ENCODE measurements at places on chromosomes 5 and 9.
A peak's percentile ranks its signal among the peaks of the same experiment; 100 is the strongest.

DNA sequence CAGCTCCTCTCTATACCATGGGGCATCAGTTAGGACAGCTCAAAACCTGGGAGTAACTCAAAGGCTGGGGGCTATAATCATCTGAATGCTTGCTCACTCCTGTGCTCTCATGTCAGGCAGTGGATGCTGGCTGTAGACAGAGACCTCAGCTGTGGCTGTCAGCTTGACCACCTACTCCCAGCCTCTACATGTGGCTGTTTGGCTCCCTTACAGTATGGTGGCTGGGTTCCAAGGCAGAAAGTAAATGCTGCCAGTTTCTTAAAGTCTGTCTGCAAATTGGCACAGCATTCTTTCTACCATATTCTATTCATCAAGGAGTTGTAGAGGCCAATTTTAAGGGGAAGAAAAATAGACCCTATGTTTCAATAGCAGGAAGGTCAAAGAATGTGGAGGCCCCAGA lies 66.9 kb downstream of the TMC1 start:
- DNase-seq: no peak

DNA sequence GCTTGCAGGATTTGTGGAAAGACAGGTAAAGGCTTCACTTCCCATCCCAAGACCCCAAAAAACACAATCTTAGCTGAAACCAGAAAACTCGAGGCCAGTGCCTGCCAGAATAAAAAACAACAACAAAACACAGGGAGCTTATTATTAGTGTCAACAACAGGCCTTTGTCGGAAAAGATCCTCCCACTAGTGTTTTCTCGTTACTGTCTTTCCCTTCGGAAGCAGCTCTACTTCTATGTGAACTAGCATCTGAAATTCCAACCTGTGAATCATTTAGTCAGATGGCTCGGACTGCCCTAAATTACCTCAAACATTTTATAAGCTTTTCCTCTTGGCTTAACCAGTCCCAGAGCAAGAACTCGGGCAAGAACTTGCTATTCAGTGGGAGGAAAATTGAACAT lies 122.2 kb upstream of the GNA14 start:
- no peak for DNase-seq

- peak; percentile 39 for DNase-seq
Measured at GRCh38 chr5:95822542-95823181, at the start of gene GLRX. TSS of gene GLRX (minus strand) at chr5:95822726. CDS start at chr5:95822662, 64 bp downstream.

- DNase-seq: no peak
Measured at GRCh38 chr9:101139082-101139481, 110.6 kb downstream of the PLPPR1 start.

- DNase-seq: no peak
Measured at GRCh38 chr5:106680330-106680729, 990.4 kb downstream of the EFNA5 start.

DNA sequence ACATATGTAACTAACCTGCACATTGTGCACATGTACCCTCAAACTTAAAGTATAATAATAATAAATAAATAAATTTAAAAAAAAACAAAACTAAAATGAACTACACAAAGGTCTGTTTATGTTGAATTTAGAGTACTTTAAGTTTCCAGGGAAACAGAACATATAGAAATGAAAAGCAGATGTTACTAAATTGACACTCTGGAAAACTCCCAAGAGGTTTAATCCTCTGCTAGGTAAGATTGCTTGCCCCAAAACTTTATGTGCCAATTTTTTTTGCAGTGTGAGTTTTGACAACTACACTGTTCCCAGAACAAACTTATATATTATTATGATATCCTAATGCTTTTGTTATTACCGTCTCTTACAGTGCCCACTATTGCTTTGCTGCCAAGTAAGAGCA lies 134.3 kb upstream of the MRPS30 start:
- no peak for DNase-seq

GRCh38 chr9:137295849-137296669 lies 6.0 kb downstream of the NRARP start:
- DNase-seq: no peak

GRCh38 chr5:39270225-39270848 lies 51.0 kb upstream of the FYB1 start:
- no peak for DNase-seq

DNA sequence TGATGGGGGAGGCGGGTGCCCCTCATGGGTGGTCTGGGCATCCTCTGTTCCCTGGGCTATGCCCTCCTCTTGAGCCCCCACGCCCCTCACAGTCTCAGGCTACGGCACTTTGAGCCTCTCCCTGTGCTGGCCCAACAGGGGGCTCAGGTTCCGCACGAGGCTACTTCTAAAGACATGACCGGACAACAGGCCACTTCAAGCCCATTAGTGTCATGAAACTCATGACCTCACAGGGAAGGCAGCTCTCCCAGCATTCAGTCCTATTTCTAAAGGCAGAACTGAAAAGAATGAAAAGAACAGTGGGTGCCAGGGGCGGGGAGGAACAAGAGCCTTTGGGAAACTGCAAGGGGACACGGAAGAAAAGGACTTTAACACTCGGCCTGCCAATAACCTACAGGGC lies 45.0 kb downstream of the COL23A1 start:
- no peak for DNase-seq

- no peak for DNase-seq
Measured at GRCh38 chr9:116789081-116789480, 102.0 kb downstream of the TRIM32 start.

DNA sequence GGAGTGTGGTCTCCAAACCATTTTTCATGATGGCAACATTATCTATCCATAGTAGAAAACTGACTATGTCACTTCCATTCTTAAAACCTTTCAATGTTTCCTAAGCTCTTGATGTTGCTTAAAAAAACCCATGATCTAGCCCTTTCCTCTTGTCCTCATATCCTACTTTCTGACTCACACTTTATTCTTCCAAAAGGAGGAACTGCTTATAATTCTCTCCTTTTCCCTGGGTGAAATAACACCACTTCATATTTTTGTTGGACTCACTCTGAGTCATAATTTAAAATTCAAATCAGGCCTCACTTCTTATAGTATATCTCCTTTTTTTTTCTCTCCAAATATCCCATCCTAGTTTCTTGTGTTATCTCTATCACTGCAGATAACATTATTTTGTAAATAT lies 513.9 kb downstream of the MAN2A1 start:
- DNase-seq: no peak

DNA sequence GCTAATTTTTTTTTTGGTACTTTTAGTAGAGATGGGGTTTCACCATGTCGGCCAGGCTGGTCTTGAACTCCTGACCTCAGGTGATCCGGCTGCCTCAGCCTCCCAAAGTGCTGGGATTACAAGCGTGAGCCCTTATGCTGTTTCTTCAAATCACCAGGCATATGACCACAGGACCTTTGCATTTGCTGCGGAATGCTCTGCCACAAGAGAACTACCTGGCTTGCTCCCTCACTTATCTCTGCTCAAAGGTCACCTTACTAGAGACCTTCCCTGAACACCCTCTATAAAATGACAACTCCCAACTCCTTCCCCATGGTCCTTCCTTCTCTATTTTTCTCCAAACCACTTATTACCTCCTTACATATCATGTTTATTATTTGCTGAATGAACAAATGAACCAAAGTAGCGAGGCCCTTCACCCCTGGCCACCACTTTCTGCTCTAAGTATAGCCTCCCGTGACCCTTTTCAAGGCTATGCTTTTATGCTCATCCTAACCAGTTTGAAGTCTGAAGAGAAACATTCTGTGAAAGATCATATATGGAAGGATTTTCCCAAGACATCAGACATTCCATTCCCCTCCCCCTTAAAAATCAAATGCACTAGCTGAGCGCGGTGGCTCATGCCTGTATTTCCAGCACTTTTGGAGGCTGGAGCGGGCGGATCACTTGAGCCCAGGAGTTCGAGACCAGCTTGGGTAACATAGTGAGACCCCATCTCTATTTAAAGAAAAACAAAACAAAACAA lies 1.3 kb downstream of the ZER1 start:
- DNase-seq: no peak

GRCh38 chr9:137588311-137588710 lies 2.0 kb downstream of the ZMYND19 start:
- DNase-seq: no peak

DNA sequence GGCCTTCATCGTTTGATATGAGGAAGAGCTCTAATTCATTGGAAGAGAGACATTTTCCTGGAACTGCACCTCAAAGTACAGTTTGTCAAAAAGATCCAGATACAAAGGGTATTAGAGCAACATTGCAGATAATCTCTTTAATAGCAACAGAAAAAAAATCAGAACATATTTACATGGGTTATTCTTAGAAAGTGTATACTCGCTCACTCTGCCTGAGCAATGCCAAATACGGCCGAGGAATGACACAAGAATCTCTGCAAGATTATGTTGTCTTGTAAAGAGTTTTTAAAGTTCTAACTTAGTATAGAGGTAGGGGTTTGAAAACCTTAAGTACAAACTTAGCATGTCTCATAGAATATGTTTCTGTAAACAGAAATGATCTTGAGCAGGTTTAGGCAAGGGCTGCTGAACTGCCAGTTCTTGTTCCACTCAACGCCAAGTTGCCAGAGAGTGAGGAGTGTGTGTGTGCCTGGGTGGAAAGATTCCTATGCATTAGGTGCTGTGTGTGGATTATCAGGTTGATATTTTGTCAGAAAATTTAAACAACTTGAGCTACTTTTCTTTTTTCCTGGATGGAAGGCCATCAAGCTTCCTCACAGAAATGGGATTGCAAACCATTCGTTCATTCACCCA lies 41.8 kb upstream of the ERCC6L2 start:
- no peak for DNase-seq

GRCh38 chr9:136441191-136441680 lies 1.6 kb upstream of the INPP5E start:
- no peak for DNase-seq

DNA sequence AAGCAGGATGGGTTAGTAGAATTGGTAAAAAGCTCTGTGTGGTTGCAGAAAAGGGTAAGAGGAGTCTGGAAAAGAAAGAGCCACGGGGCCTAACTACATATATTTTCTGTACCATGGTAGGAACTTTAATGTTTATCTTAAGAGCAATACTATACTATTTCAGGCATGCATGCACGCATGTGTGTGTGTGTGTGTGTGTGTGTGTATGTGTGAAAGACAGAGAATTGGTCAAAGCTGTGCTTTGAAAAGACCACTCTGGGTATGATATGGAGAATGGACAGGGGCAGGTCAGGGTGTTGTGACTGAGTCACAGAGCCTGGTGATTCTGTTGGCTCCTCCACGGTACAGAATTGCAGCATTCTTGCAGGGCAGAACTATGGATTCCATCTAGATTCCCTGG lies 339.3 kb downstream of the SLIT3 start:
- no peak for DNase-seq

GRCh38 chr9:126151031-126151685 lies 175.5 kb upstream of the MVB12B start:
- DNase-seq: peak; percentile 85

DNA sequence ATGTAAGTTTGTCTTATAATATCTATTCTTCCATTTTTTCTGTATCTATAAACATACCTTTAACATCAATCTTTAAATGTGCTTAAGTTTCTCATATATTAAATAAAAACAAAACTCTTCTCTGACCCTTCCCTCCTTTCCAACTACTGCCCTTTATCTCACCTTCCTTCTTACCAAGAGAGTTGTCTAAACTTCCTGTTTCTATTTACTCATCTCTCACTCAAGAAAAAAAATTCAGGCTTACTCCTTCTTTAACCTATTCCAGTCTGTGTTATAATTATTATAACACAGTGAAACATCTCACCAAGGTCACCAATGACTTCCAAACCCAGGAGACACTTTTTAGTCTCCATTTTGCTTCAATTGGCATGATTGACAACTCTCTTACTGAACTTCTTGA lies 140.9 kb downstream of the CCDC171 start:
- no peak for DNase-seq

GRCh38 chr9:7095058-7095457 lies 337.3 kb downstream of the KDM4C start:
- DNase-seq: no peak

DNA sequence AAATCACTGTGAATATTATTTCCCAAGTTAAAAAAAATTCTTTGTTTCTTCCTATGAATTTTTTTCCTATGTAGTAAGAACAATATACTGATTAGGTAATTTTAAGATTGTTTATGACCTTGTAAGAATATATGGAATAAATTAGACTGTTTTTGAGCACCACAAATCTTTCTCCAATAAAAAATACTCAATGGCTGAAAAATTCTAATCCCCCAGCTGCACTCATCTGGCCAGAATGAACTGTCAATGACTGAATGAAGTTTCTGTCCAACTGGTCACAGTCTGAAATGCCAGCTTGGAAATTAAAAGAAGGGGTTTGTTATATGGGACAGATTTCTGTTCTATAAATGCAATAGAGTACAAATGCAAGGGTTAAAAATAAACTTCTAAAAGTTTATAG lies 569.5 kb upstream of the SEMA6A start:
- no peak for DNase-seq

GRCh38 chr9:108259917-108260675 lies 595.7 kb downstream of the ACTL7B start:
- DNase-seq: no peak

GRCh38 chr9:135123773-135124134 lies 36.3 kb downstream of the OLFM1 start:
- no peak for DNase-seq

GRCh38 chr5:88480245-88480644 lies 211.6 kb upstream of the TMEM161B start:
- no peak for DNase-seq

DNA sequence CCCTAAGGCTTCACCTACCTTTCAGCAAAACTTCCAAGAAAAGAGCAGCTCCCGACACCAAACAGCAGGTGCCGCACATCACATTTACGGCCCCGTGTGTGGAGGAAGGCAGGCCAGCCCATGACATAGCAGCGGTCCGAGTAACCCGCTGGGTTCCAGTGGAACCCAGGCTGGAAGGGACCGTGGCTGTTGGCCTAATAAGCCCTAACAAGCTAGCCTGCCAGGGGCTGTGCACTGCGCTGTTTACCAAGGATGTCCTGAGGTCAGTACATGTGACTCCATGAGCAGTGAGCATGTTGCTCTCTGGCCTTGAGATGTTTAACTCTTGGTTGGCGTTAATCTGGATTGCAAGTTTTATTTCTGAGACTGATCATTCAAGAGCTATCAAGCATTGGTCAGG lies 131.5 kb downstream of the FSTL4 start:
- no peak for DNase-seq

- DNase-seq: no peak
Measured at GRCh38 chr9:13898957-13899356, 415.0 kb downstream of the NFIB start.

DNA sequence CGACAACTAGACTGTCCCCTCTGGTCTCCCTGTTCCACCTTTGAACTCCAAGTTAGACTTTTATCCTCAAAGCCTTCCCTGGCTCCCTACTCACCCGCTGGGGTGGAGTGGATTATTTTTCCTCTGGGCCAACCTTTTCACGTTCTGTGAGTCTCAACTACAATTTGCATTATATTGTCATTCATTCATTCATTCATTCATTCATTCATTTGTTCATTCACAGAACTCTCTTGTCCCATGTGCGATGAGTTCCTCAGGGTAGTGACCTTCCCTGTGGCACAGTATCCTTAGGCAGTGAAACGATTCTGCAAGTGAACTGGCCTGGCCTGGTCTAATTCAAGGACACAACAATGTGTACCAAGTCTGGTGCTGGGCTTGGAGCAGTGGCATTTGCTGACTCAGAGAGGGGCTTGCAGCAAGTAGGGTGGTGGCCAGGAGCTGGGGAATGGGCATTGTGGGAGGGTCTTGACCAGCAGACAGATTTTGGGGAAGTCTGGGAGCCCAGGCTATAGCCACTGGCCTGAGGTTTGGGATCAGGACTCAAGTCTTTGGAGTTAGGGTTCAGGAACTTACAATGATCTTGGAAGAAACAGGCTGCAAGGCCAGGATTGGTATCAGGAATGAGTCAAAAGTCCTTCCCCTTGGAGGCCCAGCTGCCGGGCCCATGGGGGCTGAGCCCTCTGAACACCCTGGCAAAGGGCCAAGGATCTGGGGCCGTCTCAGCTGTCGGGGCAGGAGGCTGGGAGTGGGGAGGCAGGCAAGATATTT lies 37.2 kb upstream of the COL15A1 start:
- no peak for DNase-seq

- peak; percentile 35 for DNase-seq
Measured at GRCh38 chr5:139262742-139263445, 30.6 kb upstream of the MATR3 start.
